ENCODE measurements at places on chromosomes 2 and 18.

DNA sequence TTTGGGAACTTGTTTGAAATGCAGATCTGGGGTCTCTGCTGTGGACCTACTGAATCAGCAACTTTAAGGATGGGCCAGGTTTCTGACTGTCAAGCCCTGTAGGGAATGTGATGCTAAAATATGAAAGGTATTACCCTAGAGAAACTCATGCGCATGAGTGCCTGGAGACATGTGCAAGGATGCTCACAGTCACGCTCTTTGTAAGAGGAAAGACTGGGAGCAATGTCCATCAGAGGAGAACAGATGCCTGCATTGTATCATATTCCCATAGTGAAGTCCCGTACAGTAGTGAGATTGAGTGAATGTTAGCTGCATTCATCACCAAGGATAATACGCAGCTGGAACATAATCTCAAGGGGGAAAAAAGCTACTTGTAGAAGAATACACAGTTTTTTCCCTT lies 14.1 kb downstream of the ZNF407 start:
- DNase-seq: no peak

DNA sequence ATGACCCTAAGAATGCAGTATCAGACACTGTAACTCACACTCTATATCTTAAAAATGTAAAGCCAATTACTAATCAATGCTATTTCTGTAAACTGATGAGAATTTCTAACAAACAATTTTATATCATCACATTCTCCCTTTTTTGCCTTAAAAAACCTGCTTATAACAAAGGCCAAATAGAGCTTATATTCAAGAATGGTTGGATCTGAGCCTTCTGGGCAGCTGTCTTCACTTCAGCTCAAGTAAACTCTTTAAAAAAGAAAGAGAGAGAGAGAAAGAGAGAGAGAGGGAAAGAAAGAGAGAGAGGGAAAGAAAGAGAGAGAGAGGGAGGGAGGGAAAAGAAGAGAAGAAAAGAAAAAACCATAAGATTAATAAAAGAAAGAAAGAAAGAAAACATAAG lies 231.8 kb downstream of the KCNE4 start:
- DNase-seq: no peak

DNA sequence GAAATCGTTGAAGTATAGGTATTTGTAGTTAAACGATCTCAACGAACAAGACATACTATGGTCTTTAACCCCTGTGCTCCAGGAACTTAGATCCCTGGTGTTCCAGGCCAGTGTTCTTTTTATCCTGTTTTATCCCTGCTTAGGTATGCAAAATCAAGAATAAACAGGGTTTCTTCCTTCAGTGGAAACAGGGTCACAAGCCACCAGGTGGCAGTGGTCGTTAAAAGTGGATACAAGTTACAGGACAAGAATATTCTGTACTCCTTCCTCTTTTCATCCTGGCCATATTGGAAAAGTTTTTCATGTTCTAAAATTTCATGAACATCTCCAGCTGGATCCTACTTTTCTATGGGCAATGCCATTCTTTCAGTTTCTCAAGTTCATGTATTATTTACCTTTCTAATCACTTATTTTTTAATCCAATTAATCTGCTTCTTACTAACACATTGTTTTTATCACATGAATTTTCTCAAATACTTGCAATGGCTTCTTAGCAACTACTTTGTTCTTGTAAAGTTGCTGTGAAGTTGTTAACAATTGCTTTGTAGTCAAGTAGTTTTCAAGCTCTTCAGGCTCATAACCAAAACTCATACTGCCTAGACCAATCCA lies 16.4 kb upstream of the HNMT start:
- DNase-seq: peak; percentile 30

- DNase-seq: no peak
Observed at GRCh38 chr2:132751836-132752235, 81.8 kb upstream of the LYPD1 start.

DNA sequence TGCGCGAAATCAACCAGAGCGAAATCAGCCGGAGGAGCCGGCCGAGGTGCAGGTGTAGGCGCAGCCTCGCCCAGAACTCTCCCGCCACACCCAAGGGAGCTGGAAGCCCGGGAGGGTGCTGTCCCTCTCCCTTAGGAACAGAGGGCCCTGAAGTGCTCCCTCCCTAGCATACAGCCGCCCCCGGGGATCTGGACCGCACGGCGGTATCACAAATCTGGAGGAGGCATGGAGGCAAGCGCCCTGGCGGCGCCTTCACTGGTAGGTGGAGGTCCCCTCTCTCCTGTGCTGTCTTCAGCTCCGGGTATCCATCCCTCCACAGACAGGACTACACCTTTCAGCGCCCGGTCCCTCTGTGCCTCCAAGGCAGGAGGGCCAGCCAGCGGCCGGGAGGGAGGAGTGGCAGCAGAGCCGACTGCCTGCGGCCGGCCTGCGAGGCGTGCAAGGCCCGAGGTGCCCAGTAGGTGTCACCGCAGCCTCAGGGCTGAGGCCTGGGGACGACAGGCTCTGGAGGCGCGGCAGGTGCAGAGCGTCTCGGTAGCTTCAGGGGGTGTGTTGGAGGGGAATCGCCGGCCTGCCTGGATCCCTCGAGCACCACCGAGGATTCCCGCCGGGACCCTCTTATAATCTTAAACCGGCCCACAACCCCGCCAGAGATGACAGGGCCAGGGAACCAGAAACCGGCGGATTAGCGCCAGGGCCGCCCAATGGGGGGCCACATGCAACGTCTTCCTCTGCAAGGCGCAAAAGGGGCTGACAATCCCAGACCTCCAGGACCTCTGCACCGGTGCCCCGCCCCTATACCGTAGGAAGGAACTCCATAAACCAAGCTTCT lies 2.8 kb downstream of the IHH start:
- peak; percentile 79 for DNase-seq

DNA sequence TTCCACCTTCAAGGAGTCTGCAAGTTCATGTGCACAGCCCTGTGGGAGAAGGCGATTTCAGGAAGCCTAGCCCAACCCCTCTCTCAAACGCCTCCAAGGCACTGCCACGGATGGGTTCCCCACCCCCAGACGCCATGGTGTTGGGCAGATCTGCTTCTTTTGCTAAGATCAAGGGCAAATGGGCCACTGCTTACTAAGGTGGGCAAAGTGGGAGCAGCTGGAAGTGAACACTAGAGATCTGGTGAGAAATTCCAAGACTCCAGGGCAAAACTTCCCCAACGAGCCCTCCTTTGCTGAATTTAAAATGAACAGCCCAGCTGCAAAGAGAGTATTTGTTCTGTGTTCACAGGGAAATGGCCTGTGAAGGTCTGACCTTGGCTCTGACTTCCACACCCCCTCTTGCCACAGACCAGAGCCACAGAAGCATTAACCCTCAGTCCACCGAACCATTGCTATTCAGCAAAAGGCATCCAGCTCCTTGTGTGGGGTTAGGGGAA lies 45.1 kb upstream of the ZBTB7C start:
- no peak for DNase-seq

GRCh38 chr2:88098558-88098900 lies 29.3 kb downstream of the FABP1 start:
- no peak for DNase-seq

GRCh38 chr18:36580266-36580665 lies 248.5 kb downstream of the TPGS2 start:
- no peak for DNase-seq
